Activated T-helper 1 cell treated with anti-CD3 and anti-CD28 coated beads, Interleukin-12 subunit alpha, Interleukin-12 subunit beta, Interleukin-2, Interleukin-4 antibody, amounts not matched to agents 30 ng/mL and 10 ng/mL and 1 ng/mL, durations not matched to agents 14 hours and 24 hours and 36 hours (primary cell): ENCODE measurements at places on chromosomes 16 and 17. TPM values are rescaled to one million over a fixed set of nuclear protein-coding genes. Genes with fewer than 3 reads are reported as not detected.
A peak's percentile ranks its signal among the peaks of the same experiment; 100 is the strongest.

TEDC2 gene
- total RNA-seq: 41.0 and 43.9 TPM in 2 replicates

GSPT1 gene
- 207 and 214 TPM in 2 replicates for total RNA-seq

ST6GALNAC1 gene
- total RNA-seq: 0.78 and 0.83 TPM in 2 replicates

PRKCB gene
- 100 and 109 TPM in 2 replicates for total RNA-seq

UMOD gene
- total RNA-seq: not detected in 2 replicates

CA10 gene
- not detected in 2 replicates for total RNA-seq

CDH1 gene
- 0.64 and 2.2 TPM in 2 replicates for total RNA-seq

ATP2C2 gene
- total RNA-seq: not detected in 2 replicates

RAD51C gene
- 86.3 and 91.2 TPM in 2 replicates for total RNA-seq

GRCh38 chr16:5215901-5216300 is 118.3 kb upstream of the EEF2KMT start:
- H3K4me1 ChIP-seq: no peaks in the 10 kb centered on the region
- H3K27me3 ChIP-seq: peaks cover 2% of the 10 kb centered on the region
- no peak overlapping the region for H3K4me3 ChIP-seq
- no peak for DNase-seq
- no peak overlapping the region for H3K27ac ChIP-seq

GRCh38 chr17:70968302-70968701 is 799.0 kb downstream of the KCNJ2 start:
- no peak for DNase-seq
- H3K27ac ChIP-seq: no peak overlapping the region
- no peaks in the 10 kb centered on the region for H3K4me1 ChIP-seq

DNA sequence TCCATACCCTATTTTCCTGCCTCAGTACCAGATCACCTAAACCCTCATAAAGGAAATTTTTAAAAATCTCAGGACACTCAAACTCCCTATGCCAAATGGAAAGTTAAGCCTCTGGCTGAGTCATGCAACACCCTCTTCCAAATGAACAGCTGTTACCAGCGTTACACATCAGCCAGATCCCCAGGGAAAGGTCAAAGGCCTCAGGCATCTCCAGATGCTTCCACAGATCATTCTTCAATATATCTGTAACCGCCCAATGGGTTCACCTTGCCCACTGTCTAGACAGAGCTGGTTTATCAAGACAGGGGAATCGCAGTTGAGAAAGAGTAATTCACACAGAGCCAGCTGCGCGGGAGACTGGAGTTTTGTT is 29.1 kb upstream of the SHCBP1 start:
- no peak overlapping the region for H3K27ac ChIP-seq
- no peak for DNase-seq
- no peak overlapping the region for H3K4me3 ChIP-seq
- no peaks in the 10 kb centered on the region for H3K36me3 ChIP-seq
- peaks cover 6% of the 10 kb centered on the region for H3K4me1 ChIP-seq
- no peaks in the 10 kb centered on the region for H3K27me3 ChIP-seq

DNA sequence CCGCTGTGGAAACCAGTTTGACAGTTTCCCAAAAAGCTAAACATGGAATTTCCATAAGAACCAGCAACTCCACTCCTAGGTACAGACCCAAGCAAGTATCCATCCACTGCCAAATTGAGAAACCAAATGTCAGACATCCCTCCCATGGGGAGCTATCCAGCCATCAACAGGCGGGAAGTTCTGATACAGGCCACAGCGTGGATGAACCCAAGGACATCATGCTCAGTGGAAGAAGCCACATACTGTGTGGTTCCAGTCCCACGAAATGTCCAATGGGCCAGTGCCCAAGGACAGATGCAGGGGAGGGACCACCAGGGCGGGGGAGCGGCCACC is 12.6 kb upstream of the BAIAP2 start:
- peaks cover 27% of the 10 kb centered on the region for H3K4me1 ChIP-seq
- peaks cover 6% of the 10 kb centered on the region for H3K27me3 ChIP-seq
- no peak overlapping the region for H3K27ac ChIP-seq
- no peak overlapping the region for H3K4me3 ChIP-seq
- H3K36me3 ChIP-seq: peaks cover 2% of the 10 kb centered on the region

GRCh38 chr17:60678118-60678444 is 430 bp downstream of the BCAS3 start:
- no peaks in the 10 kb centered on the region for H3K27me3 ChIP-seq
- peak overlapping the region; percentile 62 for H3K27ac ChIP-seq
- peaks cover 19% of the 10 kb centered on the region for H3K4me1 ChIP-seq
- H3K4me3 ChIP-seq: peak overlapping the region; percentile 89
- H3K36me3 ChIP-seq: no peaks in the 10 kb centered on the region

DNA sequence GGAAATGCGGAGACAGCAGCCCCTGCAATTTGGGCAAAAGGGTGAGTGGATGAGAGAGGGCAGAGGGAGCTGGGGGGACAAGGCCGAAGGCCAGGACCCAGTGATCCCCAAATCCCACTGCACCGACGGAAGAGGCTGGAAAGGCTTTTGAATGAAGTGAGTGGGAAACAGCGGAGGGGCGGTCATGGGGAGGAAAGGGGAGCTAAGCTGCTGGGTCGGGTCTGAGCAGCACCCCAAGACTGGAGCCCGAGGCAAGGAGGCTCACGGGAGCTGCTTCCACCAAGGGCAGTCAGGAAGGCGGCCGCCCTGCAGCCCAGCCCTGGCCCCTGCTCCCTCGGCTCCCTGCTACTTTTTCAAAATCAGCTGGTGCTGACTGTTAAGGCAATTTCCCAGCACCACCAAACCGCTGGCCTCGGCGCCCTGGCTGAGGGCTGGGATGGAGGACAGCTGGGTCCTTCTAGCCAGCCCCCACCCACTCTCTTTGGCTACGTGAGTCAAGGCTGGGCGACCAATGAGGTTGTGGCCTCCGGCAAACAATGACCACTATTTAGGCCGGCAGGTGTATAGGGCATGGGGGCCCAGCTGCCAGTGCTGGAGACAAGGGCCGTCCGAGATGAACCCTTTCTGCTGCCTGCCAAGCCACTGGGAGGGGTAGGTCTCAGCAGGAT is 507 bp downstream of the SERPINF1 start:
- peaks cover 29% of the 10 kb centered on the region for H3K4me1 ChIP-seq
- peaks cover 5% of the 10 kb centered on the region for H3K27me3 ChIP-seq
- H3K36me3 ChIP-seq: peaks cover 3% of the 10 kb centered on the region

DNA sequence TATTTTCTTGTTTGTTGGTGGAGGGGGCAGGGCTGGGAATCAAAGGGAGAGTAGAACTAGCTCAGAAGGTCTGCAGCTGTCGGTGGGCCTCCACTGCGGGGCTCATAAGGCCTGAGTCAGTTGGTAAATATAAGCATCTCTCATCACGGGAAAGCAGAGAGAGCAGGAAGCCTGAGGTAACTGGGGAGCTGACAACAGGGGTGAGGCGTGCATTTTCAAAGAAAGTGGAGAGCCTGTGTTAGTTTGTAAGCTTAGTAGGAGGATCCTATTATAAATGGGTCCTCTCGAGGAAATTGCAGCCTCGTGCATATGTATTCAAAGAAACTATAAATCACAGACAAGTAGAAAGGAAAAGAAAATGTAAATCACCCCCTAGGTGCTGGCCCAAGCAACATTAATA is 221.0 kb upstream of the CDH13 start:
- H3K36me3 ChIP-seq: no peaks in the 10 kb centered on the region
- H3K4me3 ChIP-seq: no peak overlapping the region
- no peaks in the 10 kb centered on the region for H3K4me1 ChIP-seq
- H3K27me3 ChIP-seq: no peaks in the 10 kb centered on the region
- DNase-seq: no peak

DNA sequence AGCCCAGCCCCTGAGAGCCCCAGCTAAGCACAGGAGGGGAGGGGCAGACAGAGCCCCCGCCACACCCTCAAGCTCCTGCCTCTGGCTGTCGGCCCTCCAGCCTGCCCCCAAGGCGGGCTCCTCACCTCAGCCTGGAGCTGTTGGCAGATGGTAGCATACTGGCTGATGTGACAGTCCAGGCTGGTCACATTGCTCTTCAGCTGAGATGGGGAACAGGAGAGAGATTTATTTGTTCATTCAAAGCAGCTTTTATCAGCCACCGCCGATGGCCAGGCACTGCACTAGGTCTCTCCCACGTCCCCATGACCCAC is 14.8 kb downstream of the KIF18B start:
- no peak overlapping the region for H3K4me3 ChIP-seq
- H3K27me3 ChIP-seq: no peaks in the 10 kb centered on the region
- H3K36me3 ChIP-seq: peaks cover 34% of the 10 kb centered on the region
- no peak overlapping the region for H3K27ac ChIP-seq
- no peaks in the 10 kb centered on the region for H3K4me1 ChIP-seq

GRCh38 chr17:62892061-62892675 is 73.9 kb upstream of the TANC2 start:
- H3K4me3 ChIP-seq: no peak overlapping the region
- H3K27ac ChIP-seq: no peak overlapping the region
- DNase-seq: no peak
- peaks cover 5% of the 10 kb centered on the region for H3K27me3 ChIP-seq
- H3K36me3 ChIP-seq: no peaks in the 10 kb centered on the region

DNA sequence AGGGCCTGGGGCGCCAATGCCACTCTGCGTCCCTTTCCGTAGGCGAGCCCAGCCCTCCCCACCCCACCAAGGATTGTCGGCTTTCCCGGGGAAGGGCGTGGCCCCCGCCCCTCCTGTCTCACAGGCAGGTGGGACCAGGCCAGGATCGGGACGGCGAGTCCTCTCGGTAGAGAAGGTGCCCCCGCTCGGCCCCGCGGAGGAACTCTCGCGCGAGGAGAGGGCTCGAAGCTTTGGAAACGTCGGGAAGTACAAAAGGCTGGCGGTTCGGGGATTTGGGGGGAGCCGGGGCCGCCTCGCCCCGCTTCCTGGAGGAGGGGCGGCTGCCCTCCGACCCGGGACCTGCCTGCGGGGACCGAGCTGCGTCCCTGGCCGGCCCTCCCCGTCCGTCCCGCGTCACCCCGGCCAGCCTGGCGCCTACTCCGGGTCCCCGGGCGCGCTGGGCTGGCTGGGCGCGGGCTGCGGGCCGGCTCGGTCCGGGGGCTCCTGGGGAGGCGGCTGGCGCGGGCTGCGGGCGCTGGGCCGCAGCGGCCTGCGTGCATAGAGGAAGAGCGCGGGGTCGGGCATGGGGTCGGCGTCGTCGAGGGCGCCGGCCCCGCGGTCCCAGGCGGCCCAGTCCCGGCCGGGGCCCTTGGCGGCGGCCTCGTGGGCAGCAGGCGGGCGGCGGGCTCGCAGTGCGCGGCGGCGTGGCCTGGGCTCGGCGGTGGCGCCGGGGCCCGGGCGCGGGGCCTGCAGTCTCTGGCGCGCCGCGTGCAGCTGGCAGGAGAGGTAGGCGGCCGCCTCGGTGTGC is 12.6 kb upstream of the CLUH start:
- DNase-seq: no peak
- no peaks in the 10 kb centered on the region for H3K36me3 ChIP-seq

GRCh38 chr16:21150375-21151001 is at the start of gene DNAH3:
Gene DNAH3 (minus strand): TSS chr16:21150846. CDS start chr16:21150319, 527 bp downstream.
- no peak within 1 kb of the TSS for H3K4me3 ChIP-seq
- no peak within 1 kb of the TSS for H3K27ac ChIP-seq
- no peaks in the 10 kb centered on the region for H3K36me3 ChIP-seq
- no peaks in the 10 kb centered on the region for H3K4me1 ChIP-seq

- H3K36me3 ChIP-seq: no peaks in the 10 kb centered on the region
- H3K4me3 ChIP-seq: no peak overlapping the region
- no peak for DNase-seq
- H3K27me3 ChIP-seq: peaks cover 16% of the 10 kb centered on the region
- H3K27ac ChIP-seq: no peak overlapping the region
Measured at GRCh38 chr17:45361451-45361850, 44.6 kb upstream of the MAP3K14 start.

- no peak for DNase-seq
- no peak overlapping the region for H3K27ac ChIP-seq
- no peaks in the 10 kb centered on the region for H3K36me3 ChIP-seq
- H3K4me1 ChIP-seq: no peaks in the 10 kb centered on the region
- H3K27me3 ChIP-seq: no peaks in the 10 kb centered on the region
- H3K4me3 ChIP-seq: no peak overlapping the region
Measured at GRCh38 chr17:52419229-52419641, 260.7 kb upstream of the CA10 start.

- no peaks in the 10 kb centered on the region for H3K36me3 ChIP-seq
- H3K27ac ChIP-seq: no peak overlapping the region
- H3K4me3 ChIP-seq: no peak overlapping the region
- no peak for DNase-seq
Measured at GRCh38 chr17:56497132-56497531, 96.4 kb upstream of the NOG start.

GRCh38 chr16:23368469-23368868 is 66.4 kb downstream of the SCNN1B start:
- no peaks in the 10 kb centered on the region for H3K36me3 ChIP-seq
- no peak for DNase-seq
- H3K27me3 ChIP-seq: peaks cover 6% of the 10 kb centered on the region
- no peak overlapping the region for H3K4me3 ChIP-seq
- H3K27ac ChIP-seq: no peak overlapping the region

GRCh38 chr16:83914091-83914710 is 15.3 kb downstream of the MLYCD start:
- no peaks in the 10 kb centered on the region for H3K4me1 ChIP-seq
- DNase-seq: no peak
- H3K27me3 ChIP-seq: no peaks in the 10 kb centered on the region
- H3K4me3 ChIP-seq: no peak overlapping the region
- peaks cover 27% of the 10 kb centered on the region for H3K36me3 ChIP-seq

DNA sequence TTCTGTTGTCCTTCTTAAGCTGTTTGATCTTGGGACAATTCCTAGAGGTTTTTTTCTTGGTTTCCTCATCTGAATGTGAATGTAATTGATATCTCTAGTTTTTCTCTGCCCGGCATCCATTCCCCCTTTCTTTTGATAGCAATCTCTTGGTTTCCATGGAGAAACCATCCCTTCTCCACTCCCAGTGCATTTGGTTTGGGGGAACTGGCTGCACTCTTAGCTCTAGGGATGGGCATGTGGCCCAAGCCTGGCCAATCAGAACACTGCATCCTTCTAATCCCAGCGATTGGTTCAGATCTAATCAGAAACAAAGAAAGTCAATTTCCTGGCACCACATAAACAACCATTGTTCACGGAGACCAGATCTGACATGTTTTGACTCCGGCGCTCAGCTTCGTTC is 45.1 kb downstream of the IRX3 start:
- no peak for DNase-seq
- no peak overlapping the region for H3K4me3 ChIP-seq
- H3K27ac ChIP-seq: no peak overlapping the region
- no peaks in the 10 kb centered on the region for H3K4me1 ChIP-seq
- no peaks in the 10 kb centered on the region for H3K27me3 ChIP-seq

DNA sequence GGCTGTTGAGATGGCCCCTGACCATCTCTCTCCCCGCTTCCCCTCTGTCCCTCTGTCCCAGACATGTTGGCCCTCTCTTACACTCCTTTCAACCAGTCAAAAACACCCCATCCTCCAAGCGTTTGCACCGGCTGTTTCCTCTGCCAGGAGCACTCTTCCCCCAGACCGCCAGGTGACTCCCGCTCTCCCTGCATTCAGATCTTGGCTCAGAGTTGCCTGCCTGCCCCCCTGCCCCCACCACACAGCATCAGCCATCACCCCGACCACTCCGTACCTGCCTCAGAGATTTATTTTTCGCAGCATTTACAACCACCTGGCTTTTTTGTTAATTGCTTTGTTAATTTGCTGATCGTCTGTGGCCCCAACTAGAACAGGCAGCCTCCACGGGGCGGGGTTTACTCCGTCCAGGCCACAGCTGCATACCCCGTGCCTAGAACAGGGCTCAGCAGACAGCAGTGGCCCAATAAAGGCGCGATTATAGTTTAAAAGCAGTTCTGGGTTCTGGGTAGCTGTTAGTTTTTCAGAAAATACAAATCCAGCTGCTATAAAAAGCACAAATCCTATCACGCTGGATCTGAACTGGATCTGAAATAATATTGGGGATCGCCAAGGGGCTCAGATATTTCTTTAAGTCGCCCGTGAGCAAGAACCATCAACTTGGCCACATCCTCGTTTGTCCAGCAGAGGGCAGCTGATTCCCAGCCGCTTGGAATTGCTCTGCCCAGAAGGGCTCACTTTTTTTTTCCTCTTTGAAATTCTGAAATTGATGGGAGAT is 173.6 kb downstream of the IRF8 start:
- no peak overlapping the region for H3K27ac ChIP-seq
- no peak for DNase-seq
- no peaks in the 10 kb centered on the region for H3K36me3 ChIP-seq
- H3K4me3 ChIP-seq: no peak overlapping the region
- H3K27me3 ChIP-seq: peaks cover 8% of the 10 kb centered on the region
